Activated naive CD8-positive, alpha-beta T cell treated with anti-CD3 and anti-CD28 coated beads, Interleukin-2, amount 10 ng/mL, durations not matched to agents 7 days and 5 days (primary cell): ENCODE measurements at places on chromosomes 3 and 15. TPM values are rescaled to one million over a fixed set of nuclear protein-coding genes. Genes with fewer than 3 reads are reported as not detected.

B3GNT5 gene
- 0.61 TPM for total RNA-seq

GFM1 gene
- total RNA-seq = 34.7 TPM

MASP1 gene
- total RNA-seq = not detected

PAK6 gene
- 0.91 TPM for total RNA-seq

PPP1R14D gene
- not detected for total RNA-seq

GOLGA8T gene
- 2.6 TPM for total RNA-seq

THRB gene
- total RNA-seq = not detected
